ENCODE measurements at places on chromosomes 3 and 15.

GRCh38 chr15:67505675-67506572 lies 15.0 kb upstream of the C15orf61 start:
- no peak for DNase-seq

DNA sequence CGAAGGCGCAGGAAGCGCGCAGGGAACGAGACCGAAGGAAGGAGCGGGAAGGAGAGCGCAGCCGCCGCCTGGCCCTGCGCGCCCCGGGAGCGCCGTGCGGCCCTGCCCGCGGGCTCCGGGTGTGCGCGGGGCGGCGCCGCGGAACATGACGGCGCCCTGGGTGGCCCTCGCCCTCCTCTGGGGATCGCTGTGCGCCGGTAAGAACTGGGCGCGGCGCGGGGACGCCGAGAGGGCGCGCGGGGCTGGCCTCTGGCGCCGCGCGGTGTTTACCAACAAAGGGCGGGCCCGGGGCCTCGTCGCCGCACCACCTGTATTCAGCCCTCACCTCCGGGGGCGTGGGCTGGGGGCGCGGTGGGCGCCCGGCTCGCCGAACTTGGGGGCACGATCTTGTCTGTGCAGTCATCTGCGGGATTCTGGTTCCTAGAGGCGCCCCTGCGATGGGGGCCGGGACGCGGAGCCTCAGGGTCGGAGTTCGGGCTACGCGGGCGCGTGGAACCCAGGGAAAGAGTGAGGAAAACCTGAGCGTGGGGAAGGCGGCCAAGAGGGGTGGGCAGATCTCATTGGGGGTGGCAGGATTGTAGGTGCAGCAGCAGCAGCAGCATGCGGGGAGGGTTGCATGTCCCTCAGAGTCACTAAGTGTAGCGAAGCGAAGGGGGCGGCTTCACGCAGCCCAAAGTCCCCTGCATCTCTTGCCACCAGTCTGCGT lies 641 bp downstream of the ACVR2B start:
- peak; percentile 13 for DNase-seq

- no peak for DNase-seq
These were observed 62.8 kb upstream of the HEG1 start for GRCh38 chr3:125118600-125118999.

DNA sequence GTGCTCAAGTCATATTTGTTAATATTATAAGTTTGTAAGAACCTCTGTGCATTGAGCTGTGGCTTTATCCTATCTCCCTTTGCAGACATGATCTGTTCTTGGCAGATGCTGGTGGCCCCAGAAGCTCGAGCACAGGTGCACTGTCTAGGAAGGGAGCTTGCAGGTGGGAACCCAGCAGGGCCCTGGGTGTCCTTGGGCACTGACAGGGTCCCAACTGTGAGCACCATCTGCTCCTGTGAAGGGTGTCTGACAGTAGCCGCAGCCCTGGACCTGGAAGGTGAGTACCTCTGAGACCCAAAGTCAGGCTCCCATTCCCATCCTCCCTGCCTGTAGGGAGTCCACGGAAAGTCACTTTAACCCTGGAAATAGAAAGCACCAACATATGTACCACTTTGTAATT lies 2.4 kb upstream of the REC114 start:
- DNase-seq, result no peak

DNA sequence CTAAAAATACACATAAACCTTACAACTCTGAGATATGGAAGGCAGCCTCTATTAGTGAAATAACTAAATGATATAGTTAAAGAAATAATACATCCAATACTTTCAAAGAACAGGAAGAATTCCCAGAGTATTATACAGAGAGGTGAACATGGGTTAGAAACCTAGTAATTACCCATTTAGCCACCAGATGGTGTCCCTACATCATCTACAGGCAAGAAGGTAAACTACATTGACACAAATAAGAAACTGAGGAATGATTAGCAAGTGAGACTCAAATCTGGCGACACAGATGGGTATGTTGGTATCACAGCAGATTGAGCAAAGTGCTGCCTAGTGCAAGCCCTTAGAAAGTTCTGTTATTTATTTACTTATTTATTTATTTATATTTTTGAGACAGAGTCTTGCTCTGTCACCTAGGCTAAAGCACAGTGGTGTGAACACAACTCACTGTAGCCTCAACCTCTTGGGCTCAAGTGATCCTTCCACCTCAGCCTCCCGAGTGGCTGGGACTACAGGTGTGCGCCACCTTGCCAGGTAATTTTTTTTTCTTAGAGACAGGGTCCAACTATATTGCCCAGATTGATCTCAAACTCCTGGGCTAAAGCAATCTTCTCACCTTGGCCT lies 28.2 kb downstream of the NEK4 start:
- DNase-seq, result no peak

- DNase-seq, result no peak
These were observed 842 bp downstream of the FSTL1 start for GRCh38 chr3:120449701-120450599.

DNA sequence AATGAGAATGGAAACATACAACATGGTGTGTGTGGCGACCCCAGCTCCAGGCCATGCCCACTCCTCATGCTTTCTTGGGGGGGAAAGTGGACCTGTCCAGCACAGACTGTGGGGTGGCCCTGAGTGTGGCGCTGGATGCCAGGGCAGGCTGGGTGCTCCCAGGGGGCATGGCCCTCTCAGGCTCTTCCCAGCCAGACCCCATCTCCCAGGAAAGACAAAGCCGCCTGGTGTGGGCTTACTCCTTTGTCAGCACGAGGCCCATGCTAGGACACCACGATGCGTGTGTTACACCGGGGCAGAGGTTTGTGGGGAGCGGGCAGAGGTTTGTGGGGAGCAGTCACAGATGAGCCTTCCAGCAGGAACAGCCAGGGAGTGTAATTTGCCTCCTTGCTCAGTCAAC lies 68.5 kb downstream of the ABTB1 start:
- no peak for DNase-seq

DNA sequence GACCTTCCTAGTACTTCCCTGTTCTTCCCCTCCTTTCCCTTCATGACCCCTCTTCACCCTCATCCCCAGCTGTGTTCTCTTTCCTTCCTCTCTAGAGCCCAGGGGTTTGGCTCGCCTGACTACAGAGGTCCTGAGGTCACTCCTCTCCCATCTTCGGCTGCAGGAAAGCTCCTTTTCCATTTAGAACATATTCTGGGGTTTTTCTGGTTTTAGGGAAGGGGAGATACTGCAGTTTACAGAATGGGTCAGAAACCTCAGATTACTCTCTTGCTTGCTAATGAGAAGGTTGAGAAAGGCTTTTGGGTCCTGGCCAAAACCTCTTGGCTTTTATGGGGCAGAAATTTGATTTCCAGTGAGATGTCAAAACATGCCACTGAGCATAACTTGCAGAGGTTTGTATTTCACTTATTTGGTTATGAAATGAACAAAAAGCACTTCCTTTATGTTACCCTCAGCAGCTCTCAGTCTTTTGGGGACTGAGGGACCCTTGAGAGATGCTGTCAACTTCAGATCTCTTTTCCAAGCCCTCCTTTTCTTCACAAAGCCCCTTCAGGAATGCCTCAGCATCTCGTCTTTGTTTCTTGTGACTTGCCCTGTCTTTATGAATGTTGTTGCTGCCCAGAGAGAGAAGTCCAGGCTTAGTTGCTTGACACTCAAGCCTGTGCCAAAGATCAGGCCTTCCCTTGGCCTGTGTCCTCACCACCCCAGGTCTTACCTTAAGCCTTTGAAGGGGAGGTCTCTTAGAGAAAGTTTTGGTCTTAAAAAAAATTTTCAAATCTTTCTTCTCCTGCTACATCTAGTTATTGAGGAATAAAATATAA lies 121.7 kb upstream of the TPM1 start:
- no peak for DNase-seq

- no peak for DNase-seq
These were observed 42.7 kb downstream of the DUT start for GRCh38 chr15:48373821-48374451.

DNA sequence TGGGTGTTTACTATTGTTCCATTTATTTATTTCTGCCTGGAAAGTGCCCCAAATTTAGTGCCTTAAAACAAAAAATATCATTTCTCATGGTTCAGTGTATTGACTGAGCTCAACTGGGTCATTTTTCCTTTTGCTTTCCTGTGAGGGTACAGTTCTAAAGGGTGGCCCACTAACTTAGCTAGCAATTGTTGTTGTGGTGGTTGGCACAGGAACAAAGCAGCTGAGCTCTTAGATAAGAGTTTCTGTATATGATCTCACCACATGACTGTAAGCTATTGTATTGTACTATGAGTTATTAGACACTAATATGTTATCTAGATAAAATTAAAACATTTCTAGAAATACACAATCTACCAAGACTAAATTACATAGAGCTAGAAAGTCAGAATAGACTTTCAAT lies 1283.7 kb downstream of the OTOL1 start:
- no peak for DNase-seq

DNA sequence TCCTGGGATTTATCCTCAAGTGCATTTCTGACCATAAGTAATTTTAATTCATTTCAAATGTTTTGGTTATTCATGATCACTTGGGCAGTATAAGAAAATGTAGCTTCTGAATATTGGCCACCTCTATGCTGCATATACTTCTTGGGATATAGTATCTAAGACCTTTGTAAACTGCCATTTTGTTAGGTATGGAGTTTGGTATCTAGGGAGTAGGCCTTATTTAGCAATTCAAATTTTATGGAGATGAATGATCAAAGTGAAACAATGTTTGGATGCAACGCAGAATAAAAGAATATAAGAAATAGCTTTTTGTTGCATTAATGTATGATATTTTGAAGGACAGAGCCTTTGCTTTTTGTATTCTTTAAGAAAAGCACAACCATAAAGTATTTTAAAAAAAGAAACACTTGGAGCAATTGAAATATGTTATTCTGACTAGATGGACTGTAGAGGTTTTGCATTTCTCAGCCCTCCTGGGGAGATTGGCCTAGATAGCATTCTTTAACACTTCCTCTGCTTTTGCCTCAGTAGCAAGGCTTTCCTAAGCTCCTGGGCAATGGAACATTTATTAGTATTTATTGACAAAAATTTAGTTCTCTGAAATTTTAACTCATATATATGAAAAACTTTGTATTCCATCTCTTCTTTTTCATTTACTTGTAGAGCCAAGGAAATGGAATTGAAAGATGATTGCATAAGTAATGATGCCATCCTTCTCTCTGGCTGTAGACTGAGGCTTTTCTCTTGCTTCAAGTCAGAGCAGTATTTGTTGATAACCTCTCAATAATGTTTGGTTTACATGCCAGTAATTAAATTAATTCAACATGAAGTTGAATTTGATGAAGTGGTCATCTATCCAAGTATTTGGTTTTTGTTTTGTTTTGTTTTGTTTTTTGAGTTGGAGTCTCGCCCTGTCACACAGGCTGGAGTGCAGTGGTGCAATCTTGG lies 61.8 kb upstream of the UTS2B start:
- no peak for DNase-seq

DNA sequence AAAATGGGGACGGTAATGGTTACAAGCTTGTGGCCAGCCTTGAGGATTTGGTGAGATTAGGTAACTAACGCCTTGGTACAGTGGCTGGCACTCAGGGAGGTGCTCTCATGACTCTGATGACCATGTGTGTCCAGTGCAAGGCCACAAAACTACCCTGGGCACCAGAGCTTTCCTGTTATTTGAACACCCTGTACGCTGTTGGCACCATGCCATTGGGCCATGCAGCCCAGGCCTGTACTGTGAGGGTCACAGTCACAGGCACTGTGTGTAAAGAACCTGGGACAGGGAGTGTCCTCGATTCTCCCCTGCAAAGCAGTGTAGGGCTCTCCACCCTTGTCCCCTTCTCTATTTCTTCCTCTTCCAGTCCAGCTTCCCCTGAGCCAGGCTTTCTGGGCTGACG lies 6.3 kb downstream of the TMEM43 start:
- no peak for DNase-seq

Data from activated CD4-positive, alpha-beta T cell treated with anti-CD3 and anti-CD28 coated beads for 4 hours (primary cell).